NCI-H2107 (cell line): ENCODE measurements at places on chromosomes 4 and X.
A peak's percentile ranks its signal among the peaks of the same experiment; 100 is the strongest.

- DNase-seq = no peak
Measured at GRCh38 chr4:39539089-39539611, 11.9 kb upstream of the UGDH start.

DNA sequence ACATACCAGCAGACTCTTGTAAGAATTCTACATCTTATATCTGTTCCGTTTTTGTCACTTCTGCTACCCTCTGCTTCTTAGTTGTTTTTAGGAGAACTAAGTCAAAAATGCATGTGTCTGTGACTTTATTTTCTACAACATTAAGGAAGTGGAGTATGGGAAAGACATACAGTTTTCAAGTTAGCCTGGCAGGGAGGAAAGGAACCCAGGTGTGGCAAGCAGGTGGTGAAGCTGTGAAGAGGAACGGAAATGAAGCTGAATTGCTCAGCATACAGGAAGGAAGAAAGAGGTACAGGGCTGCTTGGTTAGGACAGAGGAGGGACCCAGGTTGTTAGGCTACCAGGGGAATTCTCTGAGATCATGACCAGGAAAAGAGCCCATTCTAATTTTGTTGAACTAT is 9.4 kb downstream of the GPRIN3 start:
- DNase-seq = no peak

- no peak for DNase-seq
Measured at GRCh38 chrX:155070663-155070974, 317 bp downstream of the CMC4 start.

GRCh38 chr4:110675426-110675825 is 52.5 kb upstream of the PITX2 start:
- DNase-seq = no peak

GRCh38 chrX:114985967-114986592 is 31.3 kb downstream of the IL13RA2 start:
- DNase-seq = no peak

- DNase-seq = no peak
Measured at GRCh38 chr4:71211748-71212147, 127.1 kb upstream of the SLC4A4 start.

- no peak for DNase-seq
Measured at GRCh38 chr4:120704538-120704937, 218.0 kb downstream of the PRDM5 start.

- no peak for DNase-seq
Measured at GRCh38 chrX:136369377-136369776, 68.6 kb downstream of the ADGRG4 start.

DNA sequence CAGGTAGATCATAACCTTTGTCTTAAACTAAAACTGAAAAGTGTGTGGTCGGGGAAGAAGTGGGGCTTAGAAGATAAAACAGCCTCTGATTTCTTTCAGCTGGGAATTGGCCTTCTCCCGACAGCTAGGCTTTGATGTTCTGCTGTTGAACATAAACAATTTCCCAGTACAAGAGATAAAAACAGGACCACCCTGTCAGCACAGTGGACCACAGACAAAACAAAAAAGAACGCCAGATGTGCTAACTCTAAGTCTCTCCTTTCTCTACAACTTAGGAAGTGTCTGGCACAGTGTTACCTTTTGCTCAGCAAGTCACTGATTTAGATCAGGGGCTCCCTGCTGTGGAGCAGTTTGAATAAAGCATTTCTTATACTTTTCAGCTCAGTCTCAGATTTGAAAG is 87.5 kb upstream of the UXT start:
- DNase-seq = no peak

- DNase-seq = no peak
Measured at GRCh38 chr4:48974979-48975640, 11.0 kb upstream of the CWH43 start.

- DNase-seq = no peak
Measured at GRCh38 chr4:106670976-106671375, 302.4 kb upstream of the GIMD1 start.

DNA sequence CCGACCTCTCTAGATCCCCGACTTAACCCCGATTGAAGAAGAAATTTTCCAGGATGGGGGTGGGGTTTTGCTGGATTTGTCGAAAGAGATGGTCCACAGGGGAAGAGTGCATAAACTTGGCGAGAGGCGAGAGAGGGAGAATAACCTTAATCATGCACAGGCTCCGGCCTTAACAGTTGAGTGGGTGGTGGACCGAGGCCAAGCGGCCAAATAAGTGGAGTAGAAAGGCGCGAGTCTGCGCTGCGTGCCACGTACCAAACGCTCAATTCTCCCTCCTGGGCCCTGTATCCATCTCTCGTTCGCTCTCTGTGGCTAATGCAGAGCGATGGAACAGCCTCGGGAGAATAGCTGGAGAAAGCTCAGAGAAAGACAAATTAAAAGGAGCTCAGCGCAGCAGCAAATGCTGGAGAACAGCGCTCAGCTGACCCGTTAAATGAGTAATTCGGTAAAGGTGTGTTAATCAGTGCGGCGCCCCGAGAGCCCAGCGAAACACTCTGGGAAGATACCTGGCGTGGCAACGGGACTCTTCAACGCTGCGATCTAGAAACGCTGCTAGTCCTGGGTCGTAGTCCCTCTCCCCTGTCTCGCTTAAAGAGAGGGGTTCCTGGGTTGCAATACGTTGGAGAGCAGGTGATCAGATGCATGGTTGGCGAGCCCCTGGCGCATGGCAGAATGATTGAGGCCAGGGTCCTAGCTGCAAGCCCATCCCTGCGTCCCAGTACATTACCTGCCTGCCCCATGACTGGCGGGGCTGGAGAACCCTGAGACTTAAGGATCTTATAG is 887 bp upstream of the IL1RAPL2 start:
- DNase-seq = no peak

- DNase-seq = no peak
Measured at GRCh38 chr4:48290146-48290772, 20.6 kb upstream of the TEC start.

DNA sequence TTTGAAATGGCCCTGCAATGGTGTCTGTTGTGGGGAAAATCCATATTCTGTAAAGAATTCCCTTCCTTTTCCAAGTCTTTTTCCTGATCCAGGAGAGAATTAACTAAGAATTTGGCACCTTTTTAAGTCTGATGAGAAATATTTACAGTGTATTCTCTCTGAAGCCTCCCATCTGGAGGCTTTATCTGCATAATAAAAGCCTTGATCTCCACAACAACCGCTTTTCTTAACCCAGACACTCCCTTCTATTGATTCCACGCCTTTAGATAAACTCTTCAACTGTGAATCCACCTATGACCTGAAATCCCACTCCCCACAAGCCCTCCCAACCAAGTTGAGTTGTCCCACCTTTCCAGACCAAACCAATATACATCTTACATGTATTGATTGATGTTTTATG is 43.1 kb upstream of the TMPRSS11E start:
- DNase-seq = no peak

DNA sequence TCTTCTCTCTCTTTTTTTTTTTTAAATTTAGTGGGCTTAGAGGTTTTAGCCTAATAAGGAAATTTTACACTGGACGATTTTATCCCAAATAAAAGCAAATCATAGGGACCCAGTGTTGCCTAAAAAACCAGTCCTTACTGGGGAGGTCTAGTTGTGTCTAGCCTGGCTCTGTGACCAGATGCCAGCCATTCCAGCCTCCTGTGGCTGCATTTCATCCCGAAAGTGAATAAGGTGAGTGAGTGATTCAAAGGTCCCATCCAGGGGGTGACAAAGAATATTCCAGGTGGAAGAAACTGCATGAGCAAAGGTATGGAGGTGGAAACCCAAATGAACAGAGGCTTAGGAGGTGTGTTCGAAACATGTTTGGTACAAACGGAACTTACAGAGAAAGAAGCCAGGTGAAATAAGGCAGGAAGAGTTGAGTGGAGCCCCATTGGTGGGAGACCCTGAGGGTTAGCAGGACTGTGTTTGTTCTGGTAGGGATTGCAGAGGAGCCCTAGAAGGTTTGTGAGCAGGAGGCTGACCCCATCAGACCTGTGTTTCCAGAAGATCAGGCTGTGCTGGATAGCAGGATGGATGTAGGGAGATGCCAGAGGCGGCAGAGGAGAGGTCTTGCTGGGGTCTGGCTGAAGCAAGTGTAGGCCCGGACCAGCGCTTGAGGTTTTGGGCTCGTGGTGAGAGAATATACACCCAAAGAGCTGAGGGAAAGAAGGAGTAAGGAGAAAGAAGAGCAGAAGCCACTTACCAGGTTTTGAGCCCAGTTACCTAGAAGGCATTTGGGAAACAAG is 31.6 kb downstream of the PTTG2 start:
- DNase-seq = no peak

- DNase-seq = no peak
Measured at GRCh38 chrX:39689376-39690104, 408.2 kb downstream of the BCOR start.

- DNase-seq = peak; percentile 45
Measured at GRCh38 chrX:129961180-129962083, 21.0 kb upstream of the BCORL1 start.

DNA sequence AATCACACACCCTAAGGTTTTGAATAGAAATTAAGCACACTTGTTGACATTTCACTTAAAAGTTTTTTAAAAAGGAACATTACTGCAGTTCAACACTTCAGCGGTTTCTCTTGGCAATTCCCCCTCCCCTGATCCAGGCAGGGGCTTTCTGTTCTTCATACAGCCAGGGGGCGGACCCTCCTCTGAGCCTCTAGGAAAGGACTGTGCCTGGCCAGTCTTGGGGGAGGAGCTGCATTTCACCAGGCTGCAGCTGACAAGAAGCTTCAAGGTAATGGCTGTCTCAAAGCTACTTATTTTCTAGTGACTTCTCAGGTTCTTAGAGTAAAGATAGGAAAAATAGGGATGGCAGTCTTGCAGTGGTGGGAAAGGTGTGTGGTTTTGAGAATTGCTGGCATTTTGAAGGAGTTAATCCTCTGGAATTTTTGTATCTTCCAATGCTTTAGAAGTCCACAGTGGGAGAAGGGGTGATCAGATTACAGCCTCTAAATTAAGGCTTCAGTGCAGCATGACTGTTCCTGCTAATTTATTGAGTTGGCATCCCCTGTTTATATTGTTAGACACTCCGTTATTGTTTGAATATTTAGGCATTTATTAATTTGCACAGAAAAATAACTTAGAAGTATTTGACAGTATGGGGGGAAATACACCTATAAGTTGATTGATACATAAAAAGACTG is 33.5 kb downstream of the PWWP3B start:
- no peak for DNase-seq

DNA sequence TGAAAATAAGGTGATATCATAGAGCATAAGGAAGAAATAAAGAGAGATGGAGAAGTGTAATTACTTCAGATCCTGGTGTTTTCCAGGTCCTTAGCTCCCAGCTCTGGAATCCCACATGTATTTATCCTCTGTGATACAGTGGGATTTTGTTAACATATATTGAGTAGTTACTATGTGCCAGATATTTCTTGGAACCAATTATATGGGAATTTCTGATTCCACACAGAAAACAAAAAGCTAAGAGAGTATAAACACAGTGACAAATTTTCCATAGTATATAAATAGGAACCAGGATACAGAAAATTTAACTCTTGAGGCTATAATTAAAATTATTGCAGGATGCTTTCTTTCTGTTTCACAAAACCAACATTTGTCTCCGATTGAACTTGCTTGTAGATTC is 1067.5 kb downstream of the PCDH7 start:
- no peak for DNase-seq

- DNase-seq = peak; percentile 47
Measured at GRCh38 chrX:48972220-48973164, 848 bp upstream of the KCND1 start.

GRCh38 chrX:131802836-131803626 is 220.1 kb upstream of the STK26 start:
- no peak for DNase-seq

- DNase-seq = no peak
Measured at GRCh38 chr4:71609167-71609566, 174.7 kb downstream of the GC start.

GRCh38 chrX:108304210-108304609 is 134.0 kb downstream of the COL4A6 start:
- DNase-seq = no peak

DNA sequence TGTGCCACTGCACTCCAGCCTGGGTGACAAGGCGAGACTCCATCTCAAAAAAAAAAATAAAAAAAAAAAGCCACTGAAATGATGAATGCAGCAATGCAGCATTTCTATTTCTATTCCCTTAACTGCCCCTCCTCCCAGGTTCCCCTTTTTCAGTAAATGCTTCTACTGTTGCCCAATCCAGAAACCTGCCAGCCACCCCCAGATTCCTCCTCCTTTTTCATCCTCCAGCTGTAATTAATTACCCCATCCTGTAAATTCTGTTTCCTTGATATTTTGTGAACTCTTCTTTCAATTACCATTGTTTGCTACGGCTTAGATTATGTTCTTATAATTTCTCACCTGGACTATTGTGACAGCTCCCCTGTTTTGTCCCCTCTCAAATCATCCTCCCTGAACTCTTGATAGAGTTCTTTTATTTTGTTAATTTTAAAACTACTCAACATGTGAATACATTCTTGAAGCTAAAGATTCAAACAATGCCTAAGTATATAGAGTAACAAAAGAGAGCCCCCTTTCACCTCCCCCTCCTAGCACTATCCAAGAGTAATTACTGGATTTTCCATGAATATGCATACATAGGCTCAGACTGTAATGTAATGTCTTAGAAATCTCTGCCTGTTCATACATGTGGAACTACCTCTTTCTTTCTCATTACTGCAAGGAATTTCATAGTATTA is 140.6 kb upstream of the GPC4 start:
- DNase-seq = no peak

GRCh38 chr4:127000110-127000509 is 632.6 kb upstream of the INTU start:
- DNase-seq = no peak
